HS-27A (cell line): ENCODE measurements at places on chromosomes 7 and 10.

DNA sequence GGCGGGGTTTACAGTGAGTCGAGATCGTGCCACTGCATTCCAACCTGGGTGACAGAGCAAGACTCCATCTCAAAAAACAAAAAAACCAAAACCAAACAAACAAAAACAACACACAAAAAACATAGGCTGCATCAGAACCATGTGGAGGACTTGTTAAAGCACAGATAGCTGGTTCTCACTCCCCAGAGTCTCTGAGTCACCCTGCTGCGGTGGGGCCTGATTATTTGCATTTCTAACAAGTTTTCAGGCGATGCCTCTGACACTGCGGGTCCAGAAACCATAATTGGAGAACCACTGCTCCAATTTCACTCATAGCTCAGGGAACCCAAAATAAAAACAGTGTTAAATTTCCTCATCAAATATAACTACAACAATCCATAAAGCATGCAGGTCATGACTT lies 816.7 kb downstream of the MAGI2 start:
- no peak for DNase-seq

- no peak for DNase-seq
These were observed 89.8 kb downstream of the GNAI1 start for GRCh38 chr7:80224415-80224814.

GRCh38 chr10:118870467-118871243 lies 115.9 kb upstream of the CACUL1 start:
- peak; percentile 31 for DNase-seq

DNA sequence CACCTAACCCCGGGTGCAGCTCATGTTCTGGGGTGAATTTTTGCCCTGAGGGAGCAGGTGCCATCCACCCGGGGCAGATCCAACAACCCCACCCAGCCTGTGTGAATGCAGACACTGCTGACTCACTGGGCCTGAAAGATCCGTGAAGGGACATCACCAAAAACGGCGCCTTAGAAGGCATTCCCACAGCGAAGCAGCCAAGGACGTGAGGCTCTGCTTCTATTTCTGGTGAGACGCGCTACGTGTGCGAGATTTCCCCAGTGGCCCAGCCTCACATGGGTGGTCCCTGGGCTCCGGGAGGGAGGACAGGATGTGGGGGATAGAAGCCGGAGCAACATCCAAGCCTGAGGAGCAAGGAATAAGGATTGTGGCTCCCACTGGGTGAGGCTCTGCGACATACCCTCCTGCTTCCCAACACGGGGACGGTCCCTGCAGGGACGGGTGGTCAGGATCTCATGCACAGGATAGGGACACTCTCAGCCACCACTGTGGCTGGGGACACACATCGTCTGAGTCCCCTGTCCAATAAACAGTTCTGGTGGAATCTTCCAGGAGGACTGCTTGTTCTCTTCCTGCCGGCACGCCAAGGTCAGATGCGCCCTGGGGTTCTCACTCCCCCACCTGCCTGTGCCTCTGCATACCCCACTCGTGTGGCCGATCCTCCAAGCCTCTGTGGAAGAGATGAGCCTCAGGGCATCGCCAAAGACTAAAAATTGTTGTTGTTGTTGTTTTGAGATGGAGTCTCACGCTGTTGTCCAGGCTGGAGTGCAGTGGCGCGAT lies 70.2 kb downstream of the ZRANB1 start:
- no peak for DNase-seq

DNA sequence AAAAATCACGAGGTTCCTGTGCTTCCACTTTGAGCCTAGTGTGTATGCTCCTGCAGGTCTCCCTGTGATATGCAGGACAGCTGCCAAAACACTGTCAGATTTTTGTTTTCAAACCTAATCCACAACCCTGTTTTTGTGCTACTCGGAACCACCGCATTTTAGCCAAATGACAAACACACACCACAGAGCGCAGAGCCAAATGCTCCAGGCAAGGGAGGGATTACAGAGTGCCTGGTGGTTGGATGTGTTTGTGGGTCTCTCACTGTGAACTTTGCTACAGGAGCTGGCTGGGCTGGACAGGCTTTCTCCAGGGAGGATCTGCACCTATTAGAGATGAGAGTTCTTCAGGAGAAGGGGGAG lies 5.7 kb upstream of the RBM28 start:
- no peak for DNase-seq

DNA sequence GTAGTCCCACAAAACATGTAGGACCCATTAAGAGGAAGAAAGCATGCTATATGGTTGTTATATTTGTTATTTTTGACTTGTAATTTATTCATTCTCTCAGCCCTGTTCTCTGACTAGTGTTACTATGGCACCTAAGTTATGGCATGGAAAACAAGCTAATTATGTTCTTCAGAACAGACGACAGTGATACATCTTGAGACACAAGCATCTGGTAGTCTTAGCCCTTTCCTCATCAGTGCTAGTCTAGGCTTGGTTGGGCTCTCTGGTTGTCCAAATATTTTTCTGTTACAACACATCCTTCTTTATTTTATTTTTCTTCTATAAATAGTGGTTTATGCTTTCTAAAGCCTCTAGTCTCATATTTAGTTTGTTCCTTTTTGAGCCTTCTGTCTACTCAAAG lies 308.3 kb upstream of the KAT6B start:
- DNase-seq = no peak

DNA sequence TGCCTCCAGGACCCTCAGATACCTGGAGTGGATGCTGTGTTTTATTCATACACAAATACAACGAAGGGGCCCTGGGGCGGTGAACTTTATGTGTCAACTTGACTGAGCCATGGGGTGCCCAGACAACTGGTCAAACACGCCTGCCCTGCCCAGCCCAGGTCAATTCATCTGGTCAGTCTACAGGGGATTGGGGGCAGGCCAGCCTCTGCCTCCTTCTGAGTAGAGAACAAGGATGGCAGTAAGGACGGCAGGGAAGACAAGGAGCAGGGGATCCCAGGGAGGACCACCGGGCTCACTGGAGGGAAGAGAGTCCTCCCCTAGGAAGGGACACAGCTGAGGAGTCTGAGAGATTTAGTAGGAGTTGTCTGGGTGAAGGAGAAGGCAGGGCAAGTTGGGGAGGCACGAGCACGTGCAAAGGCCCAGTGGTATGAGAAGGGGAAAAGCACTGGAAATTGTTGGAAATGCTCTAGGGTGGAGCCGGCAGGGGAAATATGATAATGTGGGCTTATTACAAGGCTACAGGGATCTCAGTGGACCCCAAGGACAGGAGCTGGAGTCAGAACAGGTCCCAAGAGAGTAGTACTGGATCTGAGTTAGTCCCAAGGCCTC lies 63.4 kb downstream of the MYL10 start:
- no peak for DNase-seq

DNA sequence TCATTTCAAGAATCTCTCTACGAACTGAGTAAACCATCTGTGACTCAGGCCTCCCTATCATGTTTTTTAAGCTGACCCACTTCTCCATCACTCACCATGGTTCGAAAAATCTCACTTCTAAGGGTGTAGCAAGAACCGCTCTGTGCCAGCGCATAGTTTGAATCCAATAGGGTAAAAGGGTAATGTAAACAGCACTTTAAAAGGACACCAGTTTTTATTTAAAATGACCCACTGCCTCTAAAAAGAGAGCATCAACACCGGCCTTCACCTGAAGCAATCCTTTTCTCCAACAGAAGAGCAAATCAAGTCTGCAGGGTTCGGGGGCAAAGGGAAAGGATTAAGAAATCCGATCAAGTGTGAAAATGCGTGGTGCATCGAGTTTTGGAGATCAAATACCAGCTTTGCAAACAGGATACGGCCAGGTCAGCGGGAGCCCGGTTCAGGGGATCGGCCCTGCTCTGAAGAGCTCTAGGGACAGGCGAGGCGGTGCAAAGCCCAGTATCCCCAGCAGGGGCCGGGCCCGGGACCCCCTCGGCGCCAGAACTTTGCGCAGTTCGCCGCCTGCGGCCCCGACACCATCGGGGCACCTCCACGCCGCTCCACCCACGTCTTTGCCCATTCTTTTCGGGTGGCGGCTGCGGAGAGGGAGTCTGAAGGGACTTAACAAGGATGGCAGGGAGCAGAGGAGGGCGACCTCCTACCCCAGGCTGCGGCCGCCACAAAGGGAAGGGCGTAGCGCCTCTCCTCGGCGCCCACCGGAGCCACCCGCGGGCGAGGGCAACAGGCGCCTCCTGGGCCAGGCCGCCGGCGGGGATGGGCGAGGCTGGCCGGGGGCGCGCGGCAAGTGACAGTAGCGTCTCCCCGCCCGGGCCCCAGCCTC lies 842 bp downstream of the NMT2 start:
- DNase-seq = peak; percentile 8

DNA sequence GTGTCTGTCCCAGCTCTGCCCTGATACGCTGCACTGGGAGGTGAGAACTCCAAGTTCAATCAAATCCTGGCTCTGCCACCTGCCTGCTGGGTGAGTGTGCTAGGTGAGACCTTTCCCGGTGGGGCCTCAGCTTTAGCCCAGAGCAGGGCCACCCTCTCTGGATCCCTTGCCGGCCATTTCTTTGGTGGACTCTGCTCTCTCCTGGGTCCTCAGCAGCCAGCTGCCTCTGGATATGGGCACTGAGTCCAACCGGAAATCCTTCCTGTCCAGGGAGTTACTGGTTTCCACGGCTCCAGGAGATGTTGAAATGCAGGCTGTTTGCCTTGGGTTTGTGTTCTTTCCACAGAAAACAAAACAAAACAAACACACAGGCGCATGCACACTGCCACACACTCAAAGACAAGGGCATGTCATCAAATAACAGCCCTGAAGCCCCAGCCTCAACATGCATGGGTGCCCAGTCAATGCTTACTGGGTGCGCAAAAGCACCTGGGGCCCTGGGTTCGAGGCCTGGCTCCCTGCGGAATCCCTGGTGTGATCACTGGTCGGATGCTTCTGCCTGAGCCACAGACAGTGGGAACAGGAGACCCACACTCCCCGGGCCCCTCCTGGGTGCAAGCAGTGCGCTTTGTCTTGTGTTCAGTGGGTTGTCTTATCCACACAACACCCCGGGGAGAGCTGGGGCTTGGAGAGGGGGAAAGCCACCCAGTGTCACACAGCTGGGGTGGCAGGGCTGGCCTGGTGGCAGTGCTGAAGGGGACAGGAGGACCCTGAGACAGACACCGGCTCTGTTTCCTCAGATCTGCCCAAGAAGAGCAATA lies 33.1 kb downstream of the PPIF start:
- no peak for DNase-seq

DNA sequence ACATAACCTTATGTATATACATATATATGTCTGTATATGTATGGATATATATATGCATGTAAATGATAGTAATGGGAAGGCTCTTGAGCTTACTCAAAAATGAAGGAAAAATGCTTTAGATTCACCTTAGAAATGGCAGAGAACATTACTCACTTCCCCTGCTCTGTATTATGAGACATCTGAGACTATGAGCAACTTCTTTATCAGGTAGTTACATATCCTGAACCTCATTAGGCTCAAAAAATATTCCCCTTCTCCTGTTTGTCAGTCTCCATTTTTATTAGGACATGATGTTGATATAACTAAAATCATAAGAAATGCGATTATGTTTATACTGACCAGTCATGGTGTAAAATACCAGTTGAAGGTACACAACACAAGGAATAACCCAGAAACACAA lies 800.1 kb upstream of the ZWINT start:
- no peak for DNase-seq

GRCh38 chr7:91876391-91877133 lies 3.9 kb downstream of the MTERF1 start:
- no peak for DNase-seq

DNA sequence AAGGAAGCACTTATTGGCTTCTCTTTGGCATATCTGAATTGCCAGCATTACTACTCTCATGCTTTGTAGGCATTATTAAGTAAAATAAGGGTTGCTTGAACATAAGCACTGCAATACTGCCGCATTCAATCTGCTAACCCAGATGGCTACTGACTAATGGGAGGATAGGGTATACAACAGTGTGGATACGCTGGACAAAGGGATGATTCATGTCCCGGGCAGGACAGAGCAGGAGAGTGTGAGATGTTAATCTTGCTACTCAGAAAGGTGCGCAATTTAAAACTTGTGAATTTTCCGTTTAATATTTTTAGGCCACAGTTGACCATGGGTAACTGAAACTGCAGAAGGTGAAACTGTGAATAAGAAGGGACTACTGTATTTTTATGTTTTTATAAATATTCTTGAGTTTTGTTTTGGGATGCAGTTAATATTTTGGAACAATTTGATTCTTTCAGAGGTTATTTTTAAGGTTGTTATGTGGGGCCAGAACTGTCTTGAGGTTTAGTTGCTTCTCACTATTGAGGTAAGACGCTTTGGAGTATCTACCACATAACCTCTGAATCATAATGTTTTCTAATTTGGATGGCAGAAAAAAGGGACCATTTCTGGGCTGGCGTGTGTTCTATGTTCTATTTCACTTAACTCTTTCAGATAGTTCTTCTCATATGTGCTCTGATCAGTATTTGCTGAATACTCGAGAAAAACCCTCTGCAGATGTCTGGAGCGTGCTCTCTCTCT lies 75.7 kb upstream of the SYPL1 start:
- DNase-seq = no peak

GRCh38 chr10:103542764-103543616 lies 49.5 kb downstream of the NEURL1 start:
- DNase-seq = no peak

- DNase-seq = no peak
These were observed 12.2 kb upstream of the CHST15 start for GRCh38 chr10:124105594-124105993.
